ENCODE measurements at places on chromosomes 12 and 14.

DNA sequence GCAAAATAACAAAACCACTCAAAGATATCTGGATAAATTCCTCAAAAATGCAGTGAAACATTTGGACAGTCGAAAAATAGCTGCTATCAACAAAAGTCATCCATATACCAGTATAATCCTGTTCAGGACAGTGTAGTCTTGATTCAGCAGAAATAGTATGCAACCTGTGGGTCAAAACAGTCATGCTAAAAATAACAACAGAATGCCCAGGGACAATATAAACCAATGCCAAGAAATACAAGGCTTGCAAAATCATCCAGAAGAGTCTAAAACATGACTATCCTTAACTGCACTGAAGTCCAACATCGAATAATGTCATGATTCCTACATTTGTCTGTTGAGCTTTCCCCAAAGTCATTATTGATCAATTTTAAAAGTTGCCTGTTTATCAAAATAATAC, 425.9 kb downstream of the FSCB start:
- no peak for DNase-seq

DNA sequence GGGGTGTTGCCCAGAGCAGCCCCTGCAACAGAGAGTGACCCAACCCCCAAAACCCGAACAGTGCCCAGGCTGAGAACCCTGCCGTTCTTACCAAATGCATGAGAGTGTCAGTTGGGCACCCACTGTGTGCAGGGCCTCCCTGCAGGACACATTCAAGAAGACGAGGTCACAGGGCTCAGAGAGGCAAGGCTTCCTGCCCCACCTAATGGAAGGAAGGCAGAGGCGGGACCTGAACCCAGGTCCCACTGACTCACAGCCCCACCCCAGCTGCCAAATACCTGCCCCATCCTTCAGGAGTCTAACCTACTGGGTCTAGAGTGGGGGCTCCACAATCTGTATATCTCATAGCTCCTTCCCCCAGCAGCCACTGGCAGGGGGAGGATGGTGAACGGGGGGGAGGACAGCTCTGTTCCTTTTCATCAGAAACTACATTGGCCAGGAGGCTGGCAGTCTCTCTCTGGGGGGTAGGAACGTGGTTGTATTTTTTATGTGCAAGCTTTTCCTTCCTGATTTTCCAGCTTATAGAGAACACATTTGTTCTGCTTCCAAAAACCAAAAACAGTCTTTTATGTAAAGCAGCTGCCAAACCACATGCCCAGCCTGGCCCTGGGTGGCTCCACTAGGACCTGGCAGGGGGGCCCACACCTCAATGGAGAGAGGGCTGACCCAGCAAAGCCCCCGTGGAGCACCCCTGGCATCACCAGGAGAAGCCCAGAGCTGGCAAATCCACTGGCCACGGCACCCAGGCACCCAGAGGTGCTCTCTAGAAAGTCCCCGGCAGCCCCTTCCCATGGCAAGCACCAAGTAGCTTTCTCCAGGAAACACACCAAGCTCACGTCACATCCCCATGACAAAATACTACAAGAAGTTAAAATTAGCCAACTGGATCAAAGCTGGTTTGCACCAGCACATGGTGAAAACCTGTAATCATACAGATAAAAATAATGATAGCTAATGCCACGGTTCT, 17.0 kb downstream of the NCOR2 start:
- no peak for DNase-seq

- DNase-seq, result no peak
Observed at GRCh38 chr14:68228656-68229055, 409.1 kb downstream of the RAD51B start.

DNA sequence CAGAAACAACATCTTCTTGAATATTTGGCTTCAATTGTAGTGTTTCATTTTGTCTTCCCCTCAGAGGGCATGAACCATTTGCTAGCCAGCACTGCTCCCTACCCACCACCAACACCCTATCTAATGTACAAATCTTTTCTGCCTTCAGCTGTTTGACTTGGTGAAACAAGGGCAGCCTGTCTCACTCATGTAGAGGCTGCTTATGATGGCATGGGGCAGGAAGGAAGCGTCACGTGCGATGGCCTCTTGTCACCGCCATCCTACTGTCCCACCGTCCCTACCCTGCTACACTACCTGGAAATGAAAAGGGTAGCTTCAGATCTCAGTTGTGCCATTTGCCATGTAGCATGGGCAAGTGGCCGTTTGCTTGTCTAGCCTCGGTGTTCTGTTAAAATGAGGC, 29.9 kb upstream of the LRTM2 start:
- DNase-seq, result no peak

DNA sequence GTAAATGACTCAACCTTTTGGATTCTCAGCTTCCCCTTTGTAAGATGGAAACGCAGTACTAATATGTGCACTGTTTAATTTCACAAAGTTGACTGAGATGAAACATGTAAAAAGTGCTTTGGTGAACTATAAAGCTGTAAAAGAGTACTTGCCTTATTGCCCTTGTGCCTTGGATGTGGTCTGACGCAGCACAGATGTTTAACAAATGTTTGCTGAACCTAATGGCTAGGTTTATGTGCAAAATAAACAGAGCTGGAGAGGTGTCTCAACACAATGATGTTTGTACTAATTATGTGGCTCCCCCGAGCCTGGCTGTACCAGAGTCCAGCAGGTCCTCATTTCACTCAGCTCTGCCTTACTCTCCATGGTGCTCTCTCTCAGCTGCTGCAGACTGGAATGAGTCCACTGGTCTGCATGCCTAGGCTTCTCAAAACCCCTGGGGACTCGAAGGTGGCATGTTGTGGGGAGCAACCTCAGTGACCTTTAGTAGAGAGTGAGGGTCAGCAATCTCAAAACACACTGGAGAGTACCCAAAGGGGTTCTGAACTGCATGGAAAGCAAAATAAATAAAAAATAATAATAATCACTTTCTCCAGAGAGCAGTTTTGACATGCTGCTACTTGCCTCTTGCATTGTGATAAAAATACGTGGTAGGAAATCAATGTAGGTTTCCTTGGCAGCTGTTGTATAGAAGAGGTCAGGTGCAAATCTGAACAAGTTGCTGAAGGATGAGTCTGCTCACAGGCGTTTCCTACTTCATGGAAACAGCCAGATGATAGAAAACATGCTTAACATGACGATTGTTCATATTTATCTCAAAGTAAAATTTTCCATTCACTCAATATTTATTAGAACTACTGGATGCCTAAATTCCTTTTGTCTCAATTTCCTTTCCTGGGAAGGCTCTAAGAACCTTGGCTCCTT, 8.5 kb upstream of the AMIGO2 start:
- DNase-seq, result peak; percentile 15

- no peak for DNase-seq
Observed at GRCh38 chr14:60220084-60220483, 28.9 kb upstream of the PPM1A start.
